ENCODE measurements at places on chromosomes 5 and 9. TPM values are rescaled to one million over a fixed set of nuclear protein-coding genes. Genes with fewer than 3 reads are reported as not detected.

- DNase-seq = no peak
Observed at GRCh38 chr9:34570376-34570775, 19.1 kb downstream of the CNTFR start.

Gene INSYN2B
- not detected for total RNA-seq

DNA sequence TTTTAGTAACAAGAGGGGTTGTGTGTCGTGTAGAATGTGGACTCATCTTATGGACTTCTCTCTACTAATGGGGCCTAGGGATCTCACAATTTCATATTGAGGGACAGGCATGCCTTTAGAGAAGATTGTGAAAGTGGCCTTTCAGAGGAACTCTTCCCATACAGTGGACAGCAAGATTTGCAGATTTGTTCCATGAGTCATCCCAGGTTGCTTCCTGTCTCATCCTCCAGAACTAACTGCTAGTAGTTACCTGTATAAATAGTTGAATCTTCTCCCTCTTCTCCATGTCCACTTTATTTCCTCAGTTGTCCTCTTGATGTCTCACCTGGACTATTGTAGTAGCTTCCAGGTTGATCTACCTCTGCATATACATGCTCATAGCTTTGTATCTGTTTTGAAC, 997.5 kb upstream of the CTNND2 start:
- no peak for DNase-seq

DNA sequence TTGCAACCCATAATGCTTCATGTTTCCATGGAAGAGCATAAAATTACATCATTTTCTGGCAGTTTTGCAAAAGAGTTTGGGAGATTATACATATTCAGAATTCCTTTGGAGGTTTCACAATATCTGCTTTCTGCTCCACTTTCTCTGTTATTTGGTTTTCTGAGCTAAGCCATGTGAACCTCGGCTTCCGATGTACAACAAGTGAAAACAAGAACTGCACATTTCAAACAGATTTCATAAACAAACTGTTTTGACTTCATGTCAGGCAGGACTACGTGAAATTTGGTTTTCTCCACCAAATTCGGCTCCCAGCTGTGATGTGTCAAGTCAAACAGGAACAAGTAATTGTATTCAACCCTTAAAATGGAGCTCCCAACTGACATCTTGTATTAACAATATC, 609.8 kb downstream of the IRX1 start:
- no peak for DNase-seq

GRCh38 chr5:127426661-127427060, 90.8 kb upstream of the PRRC1 start:
- no peak for DNase-seq

- no peak for DNase-seq
Observed at GRCh38 chr9:16879416-16879815, 8.9 kb upstream of the BNC2 start.

DNA sequence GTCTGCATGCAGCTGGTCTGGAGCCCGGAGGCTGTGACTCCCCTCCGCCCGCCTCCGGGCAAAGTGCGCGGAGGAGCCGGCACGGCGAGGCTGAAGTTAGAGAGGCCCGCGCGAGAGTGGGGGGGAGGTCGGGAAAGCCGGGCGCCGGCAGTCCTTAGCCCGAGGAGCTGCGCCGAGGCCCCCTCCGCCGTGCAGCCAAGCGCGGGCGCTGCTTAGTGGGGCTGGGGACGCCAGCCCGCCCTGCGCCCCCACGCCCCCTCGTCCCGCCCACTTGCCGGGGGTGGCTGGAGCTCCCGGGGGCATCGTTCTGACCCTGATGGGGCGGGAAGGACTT, 403 bp downstream of the NINJ1 start:
- DNase-seq = no peak

GRCh38 chr9:115643948-115644727, 509.5 kb upstream of the PAPPA start:
- no peak for DNase-seq

- DNase-seq = no peak
Observed at GRCh38 chr9:13436591-13436990, 157.1 kb upstream of the MPDZ start.

DNA sequence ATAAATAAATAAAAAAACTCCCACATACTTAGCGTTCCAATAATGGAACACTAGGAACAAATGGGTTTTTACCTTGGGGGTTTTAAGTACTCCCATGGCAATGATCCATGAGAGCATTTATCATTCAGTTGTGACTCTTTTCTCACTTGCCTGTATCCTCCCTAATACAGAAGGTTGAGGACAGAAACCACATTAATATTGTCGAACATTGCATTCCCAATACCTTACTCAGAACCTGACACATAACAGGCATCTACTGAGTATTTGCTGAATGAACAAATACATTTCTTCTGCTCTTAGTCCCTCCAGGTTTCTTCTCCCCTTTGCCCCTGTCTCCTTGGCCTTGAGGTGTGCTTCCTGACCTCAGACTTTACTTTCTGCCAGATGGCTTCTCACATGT, 175.9 kb downstream of the CEMIP2 start:
- DNase-seq = no peak

DNA sequence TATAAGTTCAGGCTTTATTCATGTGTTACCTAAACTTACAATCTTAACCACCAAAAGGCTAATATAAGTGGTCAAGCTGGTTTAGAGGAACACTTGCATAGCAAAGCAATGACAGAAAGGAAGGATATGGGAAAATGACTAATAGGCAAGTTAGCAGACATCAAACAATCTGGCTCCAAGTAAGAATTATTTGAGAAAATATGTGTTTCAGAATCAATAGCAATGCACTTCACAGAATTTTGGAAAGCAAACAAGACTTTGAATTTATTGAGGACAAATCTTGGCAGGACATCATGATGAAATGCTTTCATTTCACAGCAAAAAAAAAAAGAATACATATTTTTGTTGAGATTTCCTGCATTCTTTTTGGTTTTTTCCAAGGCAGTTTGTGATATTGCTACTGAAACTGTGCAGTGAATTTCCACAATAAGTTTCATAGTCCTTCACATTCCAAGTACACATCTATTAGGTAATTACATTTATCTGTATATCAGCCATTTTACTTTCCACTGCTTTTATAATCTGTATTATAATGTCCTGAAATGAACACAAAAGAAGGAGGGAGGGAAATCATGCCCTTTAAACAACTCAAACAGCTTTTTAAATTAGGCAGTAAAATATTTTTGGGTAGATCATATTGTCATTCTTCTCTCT, 417.9 kb downstream of the NR2F1-AS1 start:
- DNase-seq = no peak

Gene DAB2IP
- 14.1 TPM for total RNA-seq

Gene CDH9
- not detected for total RNA-seq

- DNase-seq = no peak
Observed at GRCh38 chr9:123043081-123043939, 9.8 kb downstream of the GPR21 start.

Gene PHF24
- total RNA-seq = 1.3 TPM

- DNase-seq = peak; percentile 80
Observed at GRCh38 chr5:180784497-180785097, 18.0 kb downstream of the MGAT1 start.

DNA sequence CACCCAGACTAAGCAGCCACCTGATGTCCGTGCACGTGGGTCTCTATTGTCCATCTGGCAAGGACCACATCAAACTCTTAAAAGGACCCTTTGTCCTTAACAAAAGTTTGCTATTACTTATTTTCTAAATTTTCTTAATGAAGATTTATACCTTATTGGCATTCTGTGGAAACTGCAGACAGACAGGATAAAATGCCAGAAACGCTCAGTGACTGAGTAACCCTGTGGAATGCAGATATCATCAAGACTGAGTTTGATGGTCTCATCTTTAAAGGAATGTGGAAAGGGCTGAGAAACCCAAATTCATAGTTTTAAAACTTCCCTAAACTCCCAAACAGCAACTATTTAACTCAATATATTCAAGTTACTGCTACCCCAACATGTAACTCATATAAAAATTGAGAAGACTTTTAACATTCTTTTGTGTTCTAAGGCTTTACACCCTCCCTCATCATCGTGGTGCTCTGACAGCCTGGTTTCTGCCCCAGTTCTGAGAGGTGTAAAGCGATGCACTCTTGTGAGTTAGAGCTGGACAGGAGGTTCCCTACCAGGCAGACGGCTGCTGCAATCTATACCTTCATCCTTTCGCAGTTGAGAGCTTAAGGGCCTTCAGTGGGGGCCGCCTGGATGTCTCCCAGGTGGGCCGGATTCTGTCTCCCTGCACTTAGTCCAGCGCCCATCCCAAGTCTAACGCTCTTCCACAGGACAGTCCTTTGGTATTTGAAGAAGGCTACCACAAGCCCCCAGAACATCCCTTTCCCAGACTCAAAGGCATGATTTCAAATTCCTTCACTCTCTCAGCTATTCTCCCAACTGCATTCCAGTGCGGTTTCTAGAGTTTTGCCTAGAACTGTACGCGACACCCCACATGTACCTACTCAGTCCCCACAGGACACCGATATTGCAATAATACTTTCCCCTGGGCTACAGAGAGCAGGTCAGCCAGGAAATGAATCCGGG, 68.9 kb downstream of the DAP start:
- DNase-seq = no peak

- DNase-seq = no peak
Observed at GRCh38 chr9:2125906-2126305, 110.8 kb downstream of the SMARCA2 start.

DNA sequence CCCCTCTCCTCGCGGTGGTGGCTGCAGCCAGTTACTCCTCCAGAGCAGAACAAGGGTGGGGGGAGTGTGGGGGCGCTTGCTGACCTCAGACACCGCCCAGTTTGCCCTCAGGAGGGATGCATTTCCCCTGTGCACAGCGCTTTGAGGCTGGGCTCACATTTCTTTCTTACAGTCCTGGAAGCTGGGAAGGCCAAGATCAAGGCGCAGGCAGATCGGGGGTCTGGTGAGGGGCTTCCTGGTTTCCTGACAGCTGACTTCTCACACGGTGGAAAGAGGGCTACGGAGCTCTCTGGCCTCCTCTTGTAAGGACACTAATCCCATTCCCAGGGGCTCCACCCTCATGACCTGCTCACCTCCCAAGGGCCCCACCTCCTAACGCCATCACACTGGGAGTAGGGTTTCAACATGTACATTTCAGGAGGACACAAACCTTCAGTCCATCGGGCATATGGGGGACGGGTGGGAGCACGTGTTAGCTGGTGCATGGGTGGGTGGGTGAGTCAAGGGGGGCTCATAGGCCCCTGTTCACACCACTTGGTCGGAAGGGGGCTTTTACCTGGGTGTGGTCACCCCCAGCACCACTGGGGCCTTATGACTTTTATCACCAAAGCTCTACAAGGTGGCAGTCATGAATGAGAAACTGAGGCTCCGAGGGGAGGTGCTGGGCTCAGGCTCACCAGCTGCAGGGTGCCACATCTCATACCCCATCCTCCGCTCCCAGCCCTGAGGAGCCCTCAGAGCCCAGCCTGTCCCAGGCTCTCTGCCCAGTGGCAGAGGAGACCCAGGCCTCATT, 7.7 kb upstream of the SCGB3A1 start:
- DNase-seq = no peak

Gene CAMSAP1
- 14.7 TPM for total RNA-seq

DNA sequence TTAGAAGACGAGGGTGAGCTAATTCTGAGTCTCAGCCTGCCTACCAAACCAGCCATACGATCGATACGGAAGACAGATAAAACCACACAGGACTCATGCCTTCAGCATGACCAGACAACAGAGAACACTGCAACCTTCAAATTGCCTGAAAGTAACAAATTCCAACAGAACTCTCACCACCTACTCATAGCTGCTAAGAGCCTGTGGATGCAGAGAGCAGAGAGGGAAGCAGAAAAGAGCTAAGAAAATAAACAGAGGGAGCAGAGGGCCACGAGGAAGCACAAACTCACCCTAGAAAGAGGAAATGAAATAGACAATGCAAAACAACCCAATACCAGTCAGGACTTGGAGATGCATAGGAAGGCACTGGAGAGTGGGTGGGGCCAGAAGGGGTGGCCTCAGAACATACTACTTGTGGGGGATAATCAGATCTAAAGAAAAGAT, 86.7 kb upstream of the TAS2R1 start:
- no peak for DNase-seq

DNA sequence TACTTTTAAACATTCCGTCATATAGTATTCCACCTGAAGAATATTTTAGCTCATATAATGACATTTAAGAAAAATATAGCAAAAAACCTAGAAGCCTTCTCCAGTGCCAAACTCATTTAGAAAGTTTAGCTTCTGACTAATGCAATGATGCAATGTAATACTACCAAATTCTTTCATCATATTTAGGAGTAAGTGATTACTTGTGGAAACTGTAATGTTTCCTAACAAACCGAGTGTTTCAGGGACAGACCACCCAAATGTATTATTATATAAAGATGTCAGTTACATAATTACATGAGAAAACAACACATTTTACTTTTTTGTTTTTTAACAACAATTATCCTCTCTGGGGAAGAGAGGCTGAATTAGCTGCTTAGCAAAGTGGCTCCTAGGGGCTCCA, 316.2 kb downstream of the ARL15 start:
- no peak for DNase-seq

Data from SK-MEL-5 (cell line).